MV-4-11 (cell line): ENCODE measurements at places on chromosomes 16 and 17.

DNA sequence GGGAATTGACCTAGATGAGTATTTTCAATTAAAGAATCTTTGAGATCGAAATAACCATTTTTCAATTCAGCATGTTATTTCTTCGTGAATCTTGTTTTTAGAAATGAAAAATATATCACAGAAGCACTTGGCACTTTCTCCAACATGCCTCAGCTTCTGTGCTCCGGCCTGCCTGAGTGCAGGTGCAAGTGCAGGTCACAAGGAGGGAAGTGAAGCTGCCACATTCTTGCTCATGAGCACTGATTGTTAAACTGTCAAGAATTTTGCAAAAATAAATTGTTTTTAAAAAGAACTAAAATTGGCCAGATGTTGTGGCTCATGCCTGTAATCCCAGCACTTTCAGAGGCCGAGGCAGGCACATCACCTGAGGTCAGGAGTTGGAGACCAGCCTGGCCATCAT lies 38.3 kb upstream of the SKAP1 start:
- DNase-seq, result no peak

DNA sequence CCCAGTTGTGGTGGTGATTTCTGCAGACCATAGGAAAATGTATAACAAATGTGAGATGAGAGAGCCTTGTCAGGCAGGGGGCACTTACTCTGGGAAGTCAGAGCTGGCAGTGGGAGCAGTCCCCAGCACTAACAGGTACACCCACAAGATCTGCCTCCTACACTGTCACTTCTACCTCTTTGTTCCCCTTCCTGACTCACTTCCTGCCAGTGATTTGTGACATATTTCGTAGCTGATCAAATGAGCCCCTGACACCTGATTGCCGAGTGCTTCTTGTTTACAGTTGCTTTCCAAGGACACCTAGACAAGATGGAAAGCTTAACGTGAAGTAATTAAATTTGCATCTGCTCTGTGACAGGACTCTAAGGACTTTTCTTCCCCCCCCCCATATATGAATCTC lies 40.5 kb downstream of the FTO start:
- DNase-seq, result no peak

DNA sequence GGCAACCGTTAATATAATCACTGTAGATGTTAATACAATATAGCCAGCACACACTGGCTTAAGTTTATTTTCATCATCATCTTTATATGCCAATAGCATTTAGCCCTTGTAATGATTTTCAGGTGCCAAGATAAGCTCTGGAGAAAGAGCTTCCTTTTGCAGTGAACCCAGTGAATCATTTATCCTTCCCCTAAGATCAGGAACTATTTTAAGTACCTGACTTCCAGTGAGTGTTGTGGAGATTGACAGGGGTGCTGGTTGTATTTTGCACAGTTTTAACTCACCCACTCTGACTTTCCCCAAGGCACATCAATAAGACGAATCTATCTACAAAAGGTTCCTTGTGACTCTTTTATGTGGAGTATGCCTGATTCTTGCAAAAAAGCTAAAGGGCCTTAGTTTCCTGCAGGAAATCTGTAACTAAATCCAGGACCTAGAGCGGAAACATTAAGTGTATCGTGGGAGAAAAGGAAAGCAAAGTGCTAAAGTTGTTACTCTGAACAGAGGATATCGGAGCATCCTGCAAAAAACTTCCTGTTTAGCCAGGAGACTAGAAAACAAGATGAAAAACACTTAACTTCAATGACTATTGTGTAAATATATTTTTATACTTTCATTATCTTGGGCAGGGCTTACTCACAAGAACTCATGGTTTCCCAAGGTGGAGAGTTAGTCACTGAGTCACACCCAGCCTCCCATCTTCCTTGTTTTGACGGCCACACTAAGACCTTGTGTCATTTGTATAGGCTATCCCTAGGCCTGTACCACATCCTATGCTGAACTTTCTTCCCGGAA lies 183.6 kb downstream of the MAP2K6 start:
- DNase-seq, result no peak

DNA sequence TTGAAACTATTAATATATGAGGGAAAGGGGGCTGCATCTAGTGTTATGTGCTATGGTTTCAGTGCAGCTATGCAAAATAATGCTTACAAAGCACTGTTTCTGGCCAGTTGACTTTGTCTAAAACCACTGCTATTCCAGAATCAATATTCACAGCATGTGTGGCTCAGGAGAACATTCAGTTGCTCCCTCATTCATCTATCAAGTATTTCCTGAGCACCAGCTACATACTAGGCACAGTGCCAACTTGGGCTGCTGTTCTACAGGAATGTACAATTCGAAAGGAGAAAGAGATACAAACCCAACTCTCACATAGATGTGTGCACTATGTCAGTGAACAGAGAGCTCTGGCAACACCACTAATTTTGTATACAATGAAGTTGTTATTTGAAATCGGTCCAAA lies 183.0 kb downstream of the PHKB start:
- no peak for DNase-seq

- no peak for DNase-seq
Observed at GRCh38 chr17:6100891-6101500, 30.8 kb downstream of the WSCD1 start.

GRCh38 chr16:62700426-62701294 lies 664.4 kb upstream of the CDH8 start:
- DNase-seq, result no peak

DNA sequence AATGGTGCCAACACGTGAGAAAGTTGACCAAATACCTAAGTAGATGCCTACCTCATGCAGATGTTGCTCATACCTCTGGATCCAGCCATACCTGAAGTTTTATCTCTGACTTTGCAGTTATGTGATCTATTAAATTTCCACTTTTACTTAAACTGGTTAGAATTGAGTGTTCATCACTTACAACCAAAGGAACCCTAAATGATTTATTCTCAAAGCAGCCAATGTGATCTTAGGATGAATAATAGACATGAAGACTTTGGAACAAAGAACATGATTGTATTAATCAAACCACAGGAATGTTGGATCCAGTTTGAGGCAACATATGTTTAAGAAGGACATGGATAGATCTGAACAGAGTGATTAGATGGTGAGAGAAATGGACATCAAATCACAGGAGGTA lies 68.7 kb downstream of the IRX6 start:
- no peak for DNase-seq

DNA sequence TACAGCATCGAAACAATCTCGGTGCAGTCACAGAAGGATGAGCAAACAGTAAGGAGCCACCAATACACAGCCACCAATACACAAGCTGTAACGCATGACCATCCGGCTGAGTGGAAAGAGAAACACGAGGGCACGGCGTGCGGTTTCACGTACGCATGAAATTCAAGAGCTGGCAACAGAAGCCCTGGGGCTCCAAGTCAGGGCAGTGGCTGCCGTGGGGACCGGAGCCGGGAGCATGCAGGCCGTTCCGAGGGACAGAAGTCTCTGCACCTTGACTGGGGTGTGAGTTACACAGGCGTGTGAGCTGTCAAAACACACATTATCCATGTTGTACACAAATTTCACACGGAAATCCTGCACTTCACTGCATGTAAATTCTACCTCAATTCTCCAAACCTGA lies 50.6 kb upstream of the METRNL start:
- DNase-seq, result no peak

DNA sequence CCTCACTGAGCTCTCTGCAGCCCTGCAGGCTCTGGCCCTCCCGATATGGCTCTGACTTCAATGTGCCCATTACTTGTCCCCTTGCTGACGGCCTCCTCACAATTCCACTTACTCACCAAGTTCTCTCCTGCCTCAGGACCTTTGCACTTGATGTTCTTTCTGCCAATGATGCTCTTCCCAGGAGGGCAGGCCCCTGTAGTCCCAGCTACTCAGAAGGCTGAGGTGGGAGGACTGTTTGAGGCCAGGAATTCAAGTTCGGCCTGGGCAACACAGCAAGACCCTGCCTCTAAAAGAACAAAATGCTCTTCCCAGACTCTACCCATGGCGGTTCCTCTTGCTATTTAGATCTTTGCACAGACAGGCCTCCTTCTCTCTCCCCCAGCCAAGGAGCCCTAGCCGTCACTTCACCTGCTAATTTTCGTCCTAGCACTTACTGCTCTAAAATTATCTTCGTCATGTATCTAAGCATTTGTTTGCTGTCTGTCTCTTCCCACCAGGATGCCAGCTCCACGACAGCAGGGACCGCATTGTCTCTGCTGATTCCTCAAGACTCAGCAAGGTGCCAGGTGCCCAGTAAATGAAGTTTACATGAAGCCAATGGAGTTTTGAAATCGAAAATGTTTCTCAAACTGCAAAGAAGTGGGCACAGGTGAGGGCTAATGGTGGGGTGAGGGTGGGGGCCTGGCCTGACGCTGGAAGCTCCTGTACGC lies 626 bp upstream of the RAI1 start:
- no peak for DNase-seq

DNA sequence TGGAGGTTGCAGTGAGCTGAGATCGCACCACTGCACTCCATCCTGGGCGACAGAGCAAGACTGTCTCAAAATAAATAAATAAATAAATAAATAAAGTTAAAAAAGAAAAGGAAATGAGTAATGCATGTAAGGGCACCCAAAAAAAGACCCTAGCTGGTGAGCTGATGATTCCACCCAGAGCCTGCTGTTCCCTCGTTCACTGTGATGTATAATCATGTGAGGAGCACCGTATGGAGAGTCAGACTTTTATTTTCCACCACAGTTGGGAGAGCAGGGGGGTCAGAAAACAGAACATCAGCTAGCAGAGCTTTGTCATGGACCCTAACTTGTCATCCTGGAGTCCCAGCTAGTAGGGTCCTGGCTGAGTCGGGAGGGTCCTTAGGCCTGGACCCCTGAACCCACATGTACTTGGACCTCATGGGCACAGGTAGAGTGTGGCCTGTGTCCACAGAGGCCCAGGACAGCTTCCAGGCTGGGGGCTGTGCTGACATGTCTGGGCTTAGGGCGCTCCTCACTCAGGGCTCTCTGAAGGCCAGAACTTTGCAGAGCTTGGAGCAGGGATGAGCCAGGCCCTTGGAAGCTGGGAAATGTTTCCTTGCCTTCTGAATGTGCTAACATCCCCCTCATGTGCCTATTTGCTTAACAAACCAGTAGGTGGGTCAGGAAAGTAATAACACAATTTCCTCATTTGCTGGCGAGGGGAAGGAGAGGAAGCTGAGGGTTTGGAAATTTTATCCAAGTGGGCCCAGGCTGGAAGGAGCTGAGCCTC lies 18.8 kb upstream of the LASP1NB start:
- peak; percentile 32 for DNase-seq

- DNase-seq, result no peak
Observed at GRCh38 chr17:31386542-31387075, 4.9 kb upstream of the RAB11FIP4 start.

GRCh38 chr17:17496189-17497064 lies at the start of gene RASD1:
Gene RASD1 (minus strand): TSS chr17:17496395. CDS start chr17:17496181, 214 bp downstream.
- DNase-seq, result peak; percentile 72

GRCh38 chr16:85616607-85617321 lies 3.6 kb downstream of the GSE1 start:
- DNase-seq, result peak; percentile 90
